ENCODE measurements at places on chromosomes 4 and X.

- no peak for DNase-seq
These were observed 637.8 kb downstream of the BCOR start for GRCh38 chrX:39459952-39460351.

GRCh38 chrX:134542485-134542884, 82.5 kb downstream of the HPRT1 start:
- no peak for DNase-seq

DNA sequence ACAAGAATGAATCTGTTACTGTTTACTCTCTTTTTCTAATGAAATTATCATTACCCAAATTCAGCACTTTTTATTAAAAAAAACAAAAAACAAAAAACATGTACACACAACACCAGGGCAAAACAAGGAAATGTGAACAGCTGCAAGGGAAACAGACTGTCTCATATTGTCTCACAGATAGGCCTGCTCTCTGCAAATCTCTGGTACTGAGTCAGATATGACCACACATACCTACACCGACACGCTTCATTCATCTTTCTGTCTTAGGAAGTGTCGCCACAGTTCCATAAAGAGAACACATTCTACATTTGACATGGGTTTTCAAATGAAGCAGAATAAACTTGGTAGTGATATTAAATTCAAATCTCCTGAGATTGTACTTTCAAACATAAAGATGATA, 92.2 kb upstream of the GPR34 start:
- no peak for DNase-seq

GRCh38 chrX:140983730-140984129, 18.7 kb upstream of the SPANXB1 start:
- DNase-seq, result no peak

- DNase-seq, result no peak
These were observed 72.8 kb downstream of the CLCN5 start for GRCh38 chrX:49995107-49995731.

DNA sequence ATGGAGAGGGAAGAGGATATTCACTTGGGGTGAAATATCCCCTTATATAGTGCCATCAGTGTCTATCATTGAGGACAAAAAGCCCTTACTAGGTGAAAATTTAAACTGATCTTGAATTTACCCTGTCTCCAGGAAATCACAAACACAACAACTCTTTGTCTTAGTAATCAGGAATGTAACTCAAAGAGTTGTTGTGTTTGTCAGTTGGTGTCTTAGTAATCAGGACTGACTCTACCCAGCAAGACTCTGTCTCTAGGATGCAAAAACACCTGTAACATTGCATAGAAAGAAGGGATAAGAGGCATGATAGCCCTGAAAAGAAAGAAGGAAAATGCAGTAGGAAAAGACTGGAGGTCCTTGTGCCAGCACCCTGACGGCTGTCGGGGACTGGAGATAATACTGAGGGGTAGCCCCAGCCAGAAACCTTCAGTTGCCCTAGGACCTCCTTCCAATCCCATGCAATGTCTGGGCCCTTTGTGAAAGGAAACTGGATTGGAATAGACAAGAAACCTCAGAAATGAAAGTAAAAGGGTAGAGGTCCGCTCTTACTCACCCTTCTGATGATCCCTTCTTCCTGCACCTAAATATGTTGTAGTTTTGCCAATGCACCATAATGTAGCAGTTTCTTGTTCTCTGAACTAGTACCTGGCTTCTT, 45.3 kb downstream of the HMGB2 start:
- peak; percentile 30 for DNase-seq

DNA sequence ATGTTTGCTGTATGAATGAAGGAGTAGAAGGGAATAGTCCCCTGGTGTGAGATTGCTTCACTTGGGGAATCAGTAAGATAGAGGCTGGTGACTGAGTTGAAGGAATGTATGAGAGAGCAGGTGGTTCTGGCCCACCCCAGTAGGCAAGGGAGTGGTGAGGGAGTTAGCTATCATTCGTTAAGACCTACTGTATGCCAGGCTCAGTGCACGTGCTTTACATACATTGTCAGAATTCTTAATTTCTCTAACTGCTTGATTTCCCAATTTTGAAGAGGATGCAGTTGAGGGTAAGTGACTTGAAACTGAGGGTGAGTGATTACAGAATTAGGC, 700 bp downstream of the VMA21 start:
- DNase-seq, result no peak

DNA sequence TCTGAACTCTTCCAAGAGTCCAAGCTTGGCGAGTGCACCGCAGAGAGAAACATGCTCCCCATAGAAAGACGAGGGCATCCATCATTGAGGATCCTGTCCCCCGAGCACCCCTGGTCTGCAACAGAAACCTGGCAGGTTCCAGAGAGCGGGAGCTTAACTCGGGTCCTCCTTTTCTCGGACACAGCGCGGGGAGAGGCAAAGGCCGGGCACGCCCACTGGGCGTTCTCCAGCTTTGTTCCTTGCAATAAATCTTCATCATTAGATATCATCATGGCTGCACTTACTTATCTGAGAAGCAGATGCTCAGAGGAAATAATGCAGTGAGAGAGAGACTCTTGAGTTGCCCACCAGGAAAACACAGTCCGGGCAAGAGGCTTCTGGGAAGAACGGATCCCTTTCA, 90.1 kb upstream of the PSAPL1 start:
- DNase-seq, result no peak

DNA sequence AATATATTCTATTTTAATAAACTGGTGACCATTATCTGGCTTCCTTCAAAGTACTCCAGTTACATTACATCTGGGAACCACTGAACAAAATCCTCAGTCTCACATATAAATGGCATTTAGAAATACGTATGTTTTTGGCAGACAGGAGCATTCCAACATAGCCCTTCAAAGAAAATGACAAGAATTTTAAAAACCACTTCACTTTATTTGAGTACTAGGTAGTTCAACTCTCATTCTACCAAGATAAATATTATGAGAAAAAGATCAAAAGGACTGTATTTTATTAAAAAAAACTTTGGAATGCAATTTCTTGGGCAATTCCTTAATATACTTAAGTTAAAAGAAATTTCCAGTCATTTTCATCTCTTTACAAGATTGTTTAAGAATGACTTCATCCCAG, 17.6 kb downstream of the TNIP3 start:
- DNase-seq, result no peak

DNA sequence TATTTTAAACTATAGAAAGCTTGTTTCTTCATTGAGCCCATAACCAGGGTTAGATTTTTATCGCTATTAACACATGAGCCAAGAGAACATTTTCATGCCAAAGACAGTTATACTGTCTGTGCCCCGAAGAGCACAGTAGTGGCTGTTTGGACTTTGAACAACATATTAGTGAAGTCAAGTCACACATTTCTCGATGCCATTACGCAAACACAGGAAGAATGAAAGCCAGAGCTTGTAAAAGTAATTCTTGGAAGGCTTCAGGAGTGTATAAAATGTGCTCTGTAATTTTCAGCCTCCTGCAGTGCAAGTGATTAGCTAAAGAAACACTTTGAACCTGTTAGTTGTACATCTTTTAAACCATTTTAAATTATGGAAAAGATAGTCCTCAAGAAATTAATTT, 590.7 kb upstream of the PITX2 start:
- no peak for DNase-seq
